Naive thymus-derived CD8-positive, alpha-beta T cell (primary cell): ENCODE measurements at places on chromosomes 7 and 10.
A peak's percentile ranks its signal among the peaks of the same experiment; 100 is the strongest.

- H3K27me3 ChIP-seq: no peaks in the 10 kb centered on the region
- no peaks in the 10 kb centered on the region for H3K36me3 ChIP-seq
- no peak overlapping the region for H3K27ac ChIP-seq
- no peaks in the 10 kb centered on the region for H3K4me1 ChIP-seq
- H3K4me3 ChIP-seq: no peak overlapping the region
Observed at GRCh38 chr10:36017137-36017536, 375.0 kb upstream of the FZD8 start.

- DNase-seq: no peak
- no peaks in the 10 kb centered on the region for H3K4me1 ChIP-seq
- H3K36me3 ChIP-seq: no peaks in the 10 kb centered on the region
- H3K4me3 ChIP-seq: no peak overlapping the region
- H3K27me3 ChIP-seq: no peaks in the 10 kb centered on the region
Observed at GRCh38 chr10:109219935-109220605, 703.2 kb downstream of the XPNPEP1 start.

DNA sequence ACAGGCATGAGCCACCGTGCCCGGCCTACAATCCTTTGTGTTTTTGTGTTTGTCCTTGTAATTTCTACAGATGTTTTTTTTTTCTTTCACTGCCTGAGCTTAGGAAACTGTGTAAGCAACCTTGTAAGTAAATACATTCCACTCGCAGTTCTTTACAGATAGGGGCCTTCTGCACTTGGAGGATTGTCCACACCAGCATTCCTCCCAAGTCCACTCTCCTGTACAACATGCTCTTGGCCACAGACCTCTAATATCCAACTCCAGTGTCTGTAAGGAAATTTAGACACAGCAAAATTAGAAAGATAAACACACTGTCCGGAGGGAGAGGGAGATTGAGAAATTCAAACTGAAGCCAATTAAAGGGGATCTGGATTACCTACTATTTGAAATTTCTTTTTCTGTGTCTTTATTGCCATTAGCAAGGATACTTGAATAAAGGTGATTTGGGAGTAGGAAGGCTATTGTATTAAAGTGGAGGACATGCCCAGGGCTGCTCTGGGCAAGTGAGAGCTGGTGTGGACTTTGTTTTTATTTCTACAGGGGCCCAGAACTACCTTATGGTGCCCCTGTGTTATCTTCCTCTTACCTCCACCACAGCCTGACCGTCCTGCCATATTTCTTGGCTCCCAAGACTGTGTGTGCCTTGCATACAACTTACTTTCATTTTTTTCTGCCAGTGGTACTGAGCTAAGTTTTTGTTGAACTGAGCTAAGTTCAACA lies 9.7 kb downstream of the MXI1 start:
- no peaks in the 10 kb centered on the region for H3K36me3 ChIP-seq
- peaks cover 19% of the 10 kb centered on the region for H3K27me3 ChIP-seq
- peaks cover 52% of the 10 kb centered on the region for H3K4me1 ChIP-seq
- no peak overlapping the region for H3K4me3 ChIP-seq

DNA sequence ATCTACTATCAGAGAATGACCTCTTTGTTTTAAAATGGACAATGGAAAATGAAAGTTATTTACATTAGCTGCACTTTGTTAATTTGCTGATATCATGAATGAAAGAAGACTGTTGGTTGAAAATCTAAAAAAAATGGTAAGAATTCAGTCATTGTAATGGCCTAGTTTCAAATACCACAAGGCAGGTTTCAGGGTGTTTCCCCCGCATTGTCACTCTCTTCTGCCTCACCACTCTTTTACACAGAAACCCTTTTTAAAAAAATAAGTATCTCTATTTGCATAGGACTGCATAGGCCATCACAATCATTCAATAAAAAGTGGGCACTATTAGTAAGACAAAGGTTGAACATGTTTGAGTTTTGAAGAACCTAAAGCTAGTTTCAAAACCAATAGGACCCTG lies 737.1 kb downstream of the INHBA start:
- H3K27me3 ChIP-seq: no peaks in the 10 kb centered on the region
- no peaks in the 10 kb centered on the region for H3K4me1 ChIP-seq
- no peaks in the 10 kb centered on the region for H3K36me3 ChIP-seq
- no peak for DNase-seq
- H3K27ac ChIP-seq: no peak overlapping the region

DNA sequence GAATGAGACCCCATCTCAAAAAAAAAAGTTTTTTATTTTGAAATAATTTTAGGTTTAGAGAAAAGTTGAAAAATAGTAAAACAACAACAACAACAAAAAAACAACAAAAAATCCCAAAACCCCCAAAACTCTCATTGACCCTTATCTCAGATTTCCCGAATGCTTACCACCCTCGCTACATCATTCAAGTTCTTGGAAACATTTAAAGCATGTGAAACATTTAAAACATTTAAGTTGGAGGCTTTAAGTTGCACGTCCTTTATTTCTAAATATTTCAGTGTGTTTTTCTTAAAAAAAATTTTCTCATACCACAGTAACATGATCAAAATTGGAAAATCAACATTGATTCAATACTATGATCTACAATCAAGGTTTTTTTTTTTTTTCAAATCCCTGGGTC lies 382 bp upstream of the ARMS2 start:
- peaks cover 33% of the 10 kb centered on the region for H3K27me3 ChIP-seq
- peaks cover 2% of the 10 kb centered on the region for H3K4me1 ChIP-seq
- H3K4me3 ChIP-seq: no peak overlapping the region
- no peak for DNase-seq

DNA sequence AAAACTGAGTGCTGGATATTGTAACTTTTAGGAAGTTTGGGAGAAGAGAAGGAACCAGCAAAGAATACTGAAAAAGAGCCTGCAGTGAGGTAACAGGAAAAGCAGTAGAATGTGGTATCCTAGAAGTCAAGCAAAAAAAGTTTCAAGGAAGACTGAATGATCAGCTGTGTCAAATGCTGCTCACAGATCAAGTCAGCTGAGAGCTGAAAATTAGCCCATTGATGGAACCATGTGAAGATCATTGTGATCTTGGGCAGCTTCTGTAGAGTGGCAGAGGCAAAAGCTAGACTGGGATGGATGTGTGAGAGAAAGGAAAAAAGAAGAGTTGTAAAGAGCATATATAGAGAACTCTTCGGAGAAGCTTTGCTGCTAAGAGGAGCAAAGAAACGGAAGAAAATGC lies 315.4 kb upstream of the BMPER start:
- no peak overlapping the region for H3K27ac ChIP-seq
- H3K4me3 ChIP-seq: no peak overlapping the region
- H3K36me3 ChIP-seq: peaks cover 10% of the 10 kb centered on the region
- no peaks in the 10 kb centered on the region for H3K4me1 ChIP-seq
- no peaks in the 10 kb centered on the region for H3K27me3 ChIP-seq

GRCh38 chr7:133699386-133699785 lies 427.8 kb upstream of the LRGUK start:
- H3K27me3 ChIP-seq: no peaks in the 10 kb centered on the region
- H3K4me3 ChIP-seq: no peak overlapping the region

- H3K27me3 ChIP-seq: no peaks in the 10 kb centered on the region
- H3K4me3 ChIP-seq: peak overlapping the region; percentile 59
- no peaks in the 10 kb centered on the region for H3K36me3 ChIP-seq
- peaks cover 42% of the 10 kb centered on the region for H3K4me1 ChIP-seq
Observed at GRCh38 chr10:124650820-124651401, 93.3 kb downstream of the FAM53B start.

- no peak overlapping the region for H3K4me3 ChIP-seq
- H3K27me3 ChIP-seq: no peaks in the 10 kb centered on the region
Observed at GRCh38 chr10:124294811-124295770, 123.6 kb downstream of the OAT start.

DNA sequence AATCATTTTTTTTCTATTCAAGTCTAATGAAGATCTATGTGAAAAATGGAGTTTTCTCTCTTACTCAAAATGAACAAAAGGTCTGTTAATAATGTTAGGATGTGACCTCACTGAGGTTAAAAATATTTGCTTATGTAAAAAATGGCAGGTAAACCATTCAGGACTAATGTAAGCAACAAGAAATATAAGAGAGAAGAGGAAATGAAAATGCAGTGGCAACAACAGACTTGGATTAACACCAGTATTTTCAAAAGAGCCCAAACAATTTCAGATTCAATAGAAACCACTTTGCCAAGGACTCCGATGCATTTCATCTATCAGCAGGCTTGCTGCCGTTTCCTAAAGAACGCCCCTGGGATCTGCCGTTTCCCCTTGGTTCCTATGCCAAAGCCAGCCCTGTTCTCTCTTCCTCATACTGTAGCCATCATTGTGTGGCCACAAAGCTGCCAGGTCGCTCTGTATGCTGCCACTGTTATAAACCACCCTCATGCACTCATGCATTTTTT lies 66.4 kb downstream of the MTURN start:
- H3K27me3 ChIP-seq: no peaks in the 10 kb centered on the region
- DNase-seq: no peak
- no peak overlapping the region for H3K4me3 ChIP-seq
- H3K36me3 ChIP-seq: no peaks in the 10 kb centered on the region

DNA sequence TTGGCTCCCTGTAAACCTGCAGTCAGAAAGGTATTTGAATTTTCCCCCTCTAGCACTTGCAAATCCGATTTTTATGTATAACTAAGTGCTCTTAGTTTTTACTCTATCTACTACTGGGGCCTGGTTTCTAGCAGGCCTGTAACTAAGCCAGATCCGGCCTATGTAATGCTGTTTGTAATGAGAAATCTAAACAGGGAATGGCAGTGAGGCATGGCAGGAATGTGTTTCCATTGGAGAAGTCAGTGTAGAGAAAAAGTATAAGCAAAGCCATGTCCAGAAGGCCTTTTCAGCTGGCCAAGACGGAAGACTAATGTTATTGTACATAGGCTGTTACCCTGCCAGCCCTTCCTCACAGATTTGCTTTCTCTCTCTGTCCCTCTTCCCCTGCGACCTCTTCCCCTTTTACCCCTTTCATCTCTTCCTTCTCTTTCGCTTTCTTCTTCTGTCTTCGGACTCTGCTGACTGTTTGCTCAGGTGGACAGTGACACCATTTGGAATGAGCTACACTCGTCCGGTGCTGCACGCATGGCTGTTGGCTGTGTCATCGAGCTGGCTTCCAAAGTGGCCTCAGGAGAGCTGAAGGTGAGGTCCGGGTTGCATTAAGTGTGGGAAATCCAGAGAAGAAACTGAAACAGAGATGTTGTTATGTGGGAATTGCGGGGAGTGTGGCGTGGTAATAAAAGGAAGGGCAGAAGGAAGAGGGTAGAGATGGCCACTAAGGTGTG lies 297.5 kb downstream of the HDAC9 start:
- no peaks in the 10 kb centered on the region for H3K36me3 ChIP-seq
- no peaks in the 10 kb centered on the region for H3K4me1 ChIP-seq
- no peak overlapping the region for H3K27ac ChIP-seq
- H3K4me3 ChIP-seq: no peak overlapping the region
- H3K27me3 ChIP-seq: no peaks in the 10 kb centered on the region

- no peak overlapping the region for H3K27ac ChIP-seq
- no peak overlapping the region for H3K4me3 ChIP-seq
- no peaks in the 10 kb centered on the region for H3K27me3 ChIP-seq
- DNase-seq: no peak
Observed at GRCh38 chr7:25574828-25575227, 346.5 kb upstream of the NPVF start.

GRCh38 chr10:23338155-23338828 lies 6.3 kb downstream of the C10orf67 start:
- H3K4me1 ChIP-seq: peaks cover 32% of the 10 kb centered on the region
- H3K27me3 ChIP-seq: peaks cover 4% of the 10 kb centered on the region
- no peaks in the 10 kb centered on the region for H3K36me3 ChIP-seq
- H3K27ac ChIP-seq: no peak overlapping the region
- no peak overlapping the region for H3K4me3 ChIP-seq

- H3K36me3 ChIP-seq: no peaks in the 10 kb centered on the region
- H3K4me1 ChIP-seq: peaks cover 5% of the 10 kb centered on the region
- DNase-seq: no peak
- no peak overlapping the region for H3K4me3 ChIP-seq
Observed at GRCh38 chr7:41931263-41931646, 228.4 kb upstream of the INHBA start.

GRCh38 chr10:118953598-118954393 lies 75.7 kb upstream of the NANOS1 start:
- peaks cover 11% of the 10 kb centered on the region for H3K27me3 ChIP-seq
- H3K4me1 ChIP-seq: no peaks in the 10 kb centered on the region

DNA sequence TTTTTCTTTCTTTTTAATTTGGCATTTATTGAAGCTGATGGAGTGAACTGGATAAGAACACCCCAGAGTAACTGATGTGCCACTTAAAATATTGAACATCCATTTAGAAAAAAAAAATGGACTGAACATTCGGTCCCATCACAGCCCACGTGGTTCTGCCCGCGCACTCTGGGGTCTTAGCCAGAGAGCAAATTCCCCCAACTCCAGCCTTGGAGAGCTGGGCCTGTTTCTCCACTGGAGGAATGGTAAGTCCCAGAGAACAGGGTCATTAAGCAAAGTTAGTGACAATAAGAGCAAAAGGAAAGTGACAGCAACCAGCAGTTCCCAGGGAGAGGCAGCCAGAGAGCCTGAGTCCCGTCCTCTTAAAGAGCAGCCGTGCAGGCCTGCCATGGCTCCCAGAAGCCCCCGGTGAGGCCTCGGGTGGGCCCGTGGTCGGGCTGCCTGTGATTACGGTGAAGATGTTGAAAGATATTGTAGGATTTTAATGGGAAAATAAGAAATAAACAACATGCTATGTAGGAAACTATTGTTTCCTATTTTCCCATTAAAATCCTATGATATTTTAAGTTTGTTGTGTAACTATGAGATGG lies 487.9 kb upstream of the MKI67 start:
- H3K4me3 ChIP-seq: no peak overlapping the region
- no peak overlapping the region for H3K27ac ChIP-seq
- no peaks in the 10 kb centered on the region for H3K4me1 ChIP-seq
- no peak for DNase-seq
- no peaks in the 10 kb centered on the region for H3K27me3 ChIP-seq

GRCh38 chr10:73225518-73225917 lies 21.5 kb downstream of the DNAJC9 start:
- no peak for DNase-seq
- no peak overlapping the region for H3K4me3 ChIP-seq
- no peak overlapping the region for H3K27ac ChIP-seq
- no peaks in the 10 kb centered on the region for H3K36me3 ChIP-seq
- no peaks in the 10 kb centered on the region for H3K27me3 ChIP-seq

DNA sequence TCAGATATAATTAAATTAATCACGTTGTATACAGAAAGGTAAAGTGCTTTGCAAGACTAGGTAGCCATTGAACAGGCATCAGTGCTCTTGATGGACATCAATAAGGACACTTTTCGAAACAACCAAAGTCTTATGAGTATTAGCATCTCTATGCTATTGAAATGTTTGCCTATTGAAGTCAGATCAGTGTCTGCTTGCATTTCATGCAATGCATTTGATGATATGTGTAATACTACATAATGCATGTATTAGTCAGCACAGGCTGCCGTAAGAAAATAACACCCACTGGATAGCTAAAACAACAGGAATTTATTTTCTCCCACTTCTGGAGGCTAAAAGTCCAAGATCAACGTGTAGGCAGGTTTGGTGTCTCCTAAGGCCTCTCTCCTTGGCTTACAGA lies 209.3 kb upstream of the PLXDC2 start:
- H3K36me3 ChIP-seq: no peaks in the 10 kb centered on the region
- H3K27ac ChIP-seq: no peak overlapping the region
- H3K4me3 ChIP-seq: no peak overlapping the region
- no peaks in the 10 kb centered on the region for H3K27me3 ChIP-seq
- DNase-seq: no peak
- H3K4me1 ChIP-seq: no peaks in the 10 kb centered on the region

- H3K27me3 ChIP-seq: peaks cover 36% of the 10 kb centered on the region
- H3K4me1 ChIP-seq: peaks cover 4% of the 10 kb centered on the region
- DNase-seq: no peak
- no peak overlapping the region for H3K4me3 ChIP-seq
Observed at GRCh38 chr7:76236224-76236623, 34.5 kb downstream of the SRRM3 start.

GRCh38 chr7:99840136-99840869 lies 12.5 kb downstream of the CYP3A43 start:
- no peak for DNase-seq
- H3K4me1 ChIP-seq: peaks cover 4% of the 10 kb centered on the region
- H3K4me3 ChIP-seq: no peak overlapping the region
